ENCODE measurements at places on chromosomes 1 and 21.

GRCh38 chr21:19899645-19900044, 1098.6 kb upstream of the NCAM2 start:
- no peak for DNase-seq

- no peak for DNase-seq
These were observed 129.8 kb downstream of the PTPRU start for GRCh38 chr1:29365906-29366670.

DNA sequence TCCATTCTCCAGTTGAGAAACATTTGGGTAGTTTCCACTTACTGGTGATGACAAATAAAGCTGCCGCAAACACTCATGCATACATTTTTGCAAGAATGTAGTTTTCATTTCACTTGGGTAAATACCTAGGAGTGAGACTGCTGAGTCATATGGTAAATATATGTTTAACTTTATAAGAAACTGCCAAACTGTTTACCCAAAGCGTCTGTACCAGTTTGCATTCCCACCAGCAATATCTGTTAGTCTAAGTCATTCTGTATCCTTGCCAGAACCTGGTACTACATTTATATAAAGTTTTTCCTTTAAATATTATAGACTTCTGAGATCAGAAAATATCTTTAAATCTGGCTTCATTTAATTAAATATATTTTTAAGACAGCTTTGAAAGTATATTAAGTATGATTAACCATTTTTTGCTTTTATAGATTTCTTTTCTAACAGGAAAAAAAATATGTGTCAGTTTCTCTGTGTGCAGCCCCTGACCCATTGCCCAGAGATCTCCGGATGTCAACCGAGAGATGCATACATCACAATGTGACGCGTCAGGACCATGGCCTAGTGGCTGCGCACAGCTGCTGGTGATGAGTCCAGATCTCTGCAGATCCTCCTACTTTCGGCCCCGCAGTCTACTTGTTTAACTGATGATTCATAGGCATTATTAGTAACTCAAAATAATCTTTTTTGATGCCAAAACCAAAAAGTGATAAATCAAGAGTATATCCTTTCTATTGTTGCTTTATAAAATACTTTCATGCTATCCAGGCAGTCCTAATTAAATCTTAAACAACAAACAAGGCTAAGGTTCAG, 227.1 kb upstream of the MAP1LC3C start:
- DNase-seq, result peak; percentile 11

- DNase-seq, result peak; percentile 50
These were observed 618 bp downstream of the HNRNPR start for GRCh38 chr1:23343221-23344110.

DNA sequence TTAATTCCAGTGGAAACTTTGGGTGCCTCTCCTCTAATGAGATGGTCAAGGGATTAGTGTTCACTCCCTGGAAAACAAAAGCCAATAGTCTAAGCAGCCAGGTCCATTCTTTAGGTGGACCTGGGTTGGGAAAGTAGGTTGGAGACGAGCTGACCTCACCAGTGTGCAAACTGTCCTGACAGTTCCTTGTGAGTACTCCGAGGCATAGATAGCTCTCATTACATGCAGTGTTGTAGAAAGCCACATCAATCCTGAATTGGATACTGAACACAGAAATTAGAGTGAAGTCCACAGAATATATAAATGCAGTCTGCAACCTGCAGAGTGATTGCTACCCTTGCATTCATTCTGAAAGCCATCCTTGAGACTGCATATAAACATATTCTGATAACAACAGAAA, 675.1 kb upstream of the CXADR start:
- DNase-seq, result no peak

GRCh38 chr1:203931953-203932352, 70.6 kb downstream of the SNRPE start:
- no peak for DNase-seq

DNA sequence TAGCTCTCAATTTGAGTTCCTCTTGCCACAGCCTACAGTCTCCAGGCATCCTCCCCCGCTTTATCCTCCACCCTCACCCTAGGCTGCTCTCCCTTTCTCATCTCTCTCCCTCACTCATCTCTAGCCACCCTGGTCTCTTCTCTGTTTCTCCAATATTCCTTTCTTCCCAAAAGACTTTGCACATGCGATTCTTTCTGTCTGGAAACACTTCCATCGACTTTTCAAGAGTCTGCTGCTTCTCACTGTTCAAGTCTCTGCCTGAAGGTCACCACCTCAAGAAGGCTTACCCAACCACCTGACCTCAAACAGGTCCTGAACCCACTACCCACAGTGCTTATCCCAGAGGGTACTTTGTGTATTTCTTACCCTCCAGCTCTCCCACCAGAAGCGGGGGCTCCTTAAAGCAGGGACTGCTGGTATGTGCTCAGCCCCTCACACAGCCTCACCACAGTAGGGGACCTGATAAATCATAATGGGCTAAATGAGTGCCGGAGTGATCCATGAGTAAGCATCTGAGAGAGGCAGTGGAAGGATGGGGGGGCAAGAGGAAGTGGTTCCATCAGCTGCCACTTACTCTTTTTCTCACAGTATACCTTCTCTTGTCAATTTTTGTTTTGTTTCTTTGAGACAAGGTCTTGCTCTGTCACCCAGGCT, 14.3 kb upstream of the KRTAP19-8 start:
- no peak for DNase-seq

DNA sequence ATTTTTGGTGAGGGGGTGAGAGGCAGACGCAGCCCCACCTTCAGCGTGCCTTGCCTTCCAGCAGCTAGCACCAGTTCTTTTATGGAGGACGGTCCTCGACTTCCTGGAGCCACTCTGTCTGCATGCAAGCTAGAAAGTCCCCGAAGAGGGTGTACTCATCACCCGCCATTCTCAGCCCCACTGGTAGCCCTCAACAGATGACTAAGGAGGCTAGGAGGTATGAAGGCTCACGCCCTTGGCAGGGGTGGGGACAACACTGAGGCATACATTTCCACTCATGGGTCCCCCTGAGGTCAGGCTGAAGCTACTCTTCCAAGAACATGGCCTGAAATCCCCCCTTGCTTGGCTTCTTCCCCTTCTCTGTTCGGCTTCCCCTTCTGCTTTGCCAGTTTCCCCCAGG, 8.9 kb upstream of the PTPRF start:
- no peak for DNase-seq

GRCh38 chr1:219965285-219966070, 37.1 kb upstream of the SLC30A10 start:
- no peak for DNase-seq

GRCh38 chr1:166895766-166896165, 19.7 kb upstream of the TADA1 start:
- no peak for DNase-seq

DNA sequence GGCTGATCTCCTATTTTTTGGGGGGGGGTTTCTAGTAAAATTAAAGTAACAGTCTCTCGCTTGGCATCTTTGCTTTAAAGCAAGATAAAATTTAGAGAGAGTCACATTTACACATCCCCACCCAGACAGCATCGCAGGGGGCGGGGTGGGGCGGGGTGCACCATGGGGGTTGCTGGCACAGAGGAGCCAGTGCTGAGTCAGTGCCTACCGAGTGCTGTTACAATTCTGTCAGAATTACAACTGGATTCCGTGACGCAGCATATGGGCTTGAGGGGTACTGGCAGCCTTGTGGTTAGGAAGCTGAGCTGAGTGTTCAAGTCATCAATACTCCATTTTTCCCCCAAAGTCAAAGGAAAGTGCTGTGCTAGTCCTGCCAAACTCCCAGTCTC, 175.9 kb downstream of the PRDM16 start:
- no peak for DNase-seq

DNA sequence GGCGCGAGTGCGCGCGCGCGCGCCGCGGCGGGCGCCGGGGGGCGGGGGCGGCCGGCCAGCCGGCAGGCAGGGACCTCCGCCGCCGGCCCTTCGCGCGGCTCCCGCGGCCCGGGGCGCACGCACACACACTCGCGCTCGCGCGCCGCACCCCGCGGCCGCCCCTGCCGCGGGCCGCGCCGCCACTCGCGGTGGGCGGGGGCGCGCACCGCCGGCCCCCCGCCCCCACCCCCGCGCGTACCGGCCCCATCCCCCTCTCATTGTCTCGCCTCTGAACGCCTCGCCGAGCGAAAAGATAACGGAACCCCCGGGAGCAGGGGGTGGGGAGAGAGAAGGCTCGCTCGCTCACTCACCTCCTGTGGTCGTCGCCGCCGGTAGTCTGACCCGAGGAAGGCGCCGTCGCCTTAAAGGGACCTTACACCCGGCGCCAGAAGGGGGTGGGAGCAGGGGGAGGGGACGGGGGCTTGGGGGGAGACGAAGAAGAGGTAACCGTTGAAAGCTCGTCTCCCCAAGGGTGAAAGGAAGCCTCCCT, 428 bp downstream of the POGZ start:
- DNase-seq, result peak; percentile 38

DNA sequence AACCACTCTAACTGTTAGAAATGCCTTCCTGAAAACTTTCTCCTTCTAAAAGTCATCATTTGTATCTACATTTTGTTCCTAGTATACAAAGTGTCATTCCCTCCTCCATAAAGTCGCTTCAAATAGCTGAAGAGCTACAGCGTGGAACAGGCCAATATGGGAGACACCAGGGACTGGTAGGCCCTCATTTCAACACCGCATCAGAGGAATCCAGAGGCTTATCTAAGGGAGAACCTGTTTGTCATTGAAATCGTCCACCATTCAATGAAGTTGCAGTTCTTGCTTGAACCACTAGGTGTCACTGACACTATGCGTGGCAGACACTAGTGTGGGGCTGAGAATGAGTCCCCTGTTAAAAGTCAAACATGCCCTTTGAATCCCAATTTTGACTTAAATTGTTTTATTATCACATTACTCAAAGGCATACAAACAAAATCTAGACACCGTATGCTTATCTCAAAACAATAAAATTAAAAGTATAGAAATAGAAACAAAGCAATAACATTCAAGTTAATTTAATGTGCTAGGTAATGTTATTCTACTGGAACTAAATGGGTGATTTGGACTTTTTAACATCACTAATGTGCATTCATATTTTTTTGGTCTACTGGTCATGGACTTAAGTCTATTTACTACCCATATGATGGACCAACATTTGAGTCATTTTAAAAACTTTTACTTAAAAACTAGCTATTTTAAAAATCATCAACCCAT, 182.3 kb downstream of the FCRL5 start:
- peak; percentile 24 for DNase-seq

DNA sequence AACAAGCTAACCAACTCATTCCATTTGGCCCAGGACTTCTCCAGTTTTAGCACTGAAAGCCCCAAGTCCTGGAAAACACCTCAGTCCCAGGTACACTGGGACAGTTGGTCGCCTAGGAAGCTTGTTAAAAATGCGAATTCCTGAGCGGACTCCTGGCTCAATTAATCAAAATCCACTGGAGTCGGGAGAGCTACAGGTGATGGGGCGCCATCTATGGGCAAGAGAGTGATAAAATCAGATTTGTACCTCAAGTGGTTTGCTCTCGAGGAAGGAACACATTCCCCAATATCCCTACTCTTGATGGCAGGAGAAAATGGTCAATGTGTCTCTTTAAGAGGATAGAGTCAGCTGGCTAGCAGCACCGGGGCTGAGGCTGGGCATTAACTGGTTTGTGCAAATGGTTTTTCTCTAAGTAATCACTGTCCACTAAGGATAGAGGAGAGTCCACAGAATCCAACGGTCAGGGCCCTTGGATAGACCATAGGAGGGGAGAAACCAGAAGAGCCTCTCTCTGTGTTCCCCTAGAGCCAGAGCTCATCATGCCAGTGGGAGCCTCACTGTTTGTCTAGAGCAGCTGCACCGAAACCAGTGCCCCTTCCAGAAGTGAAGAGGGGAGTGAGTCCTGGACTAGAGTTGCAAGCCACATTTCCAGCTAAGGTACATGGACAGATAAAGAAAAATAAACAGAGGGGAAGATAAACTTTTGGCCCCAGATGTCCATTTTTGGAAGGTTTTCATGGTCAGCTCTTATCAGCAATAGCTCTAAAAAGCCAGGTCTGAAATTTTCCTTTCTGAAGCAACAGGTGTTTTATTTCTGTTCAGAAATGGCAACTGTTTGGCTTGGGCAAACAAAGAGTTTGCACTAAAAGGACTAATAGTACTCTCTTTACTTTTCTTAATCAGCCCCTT, 148.5 kb downstream of the TENT5C start:
- DNase-seq, result no peak

GRCh38 chr21:42771503-42771805, 107.9 kb downstream of the WDR4 start:
- no peak for DNase-seq

GRCh38 chr1:207073906-207074820, 14.5 kb upstream of the C4BPB start:
- no peak for DNase-seq

- DNase-seq, result no peak
These were observed 85.4 kb upstream of the SIM2 start for GRCh38 chr21:36613554-36613953.

DNA sequence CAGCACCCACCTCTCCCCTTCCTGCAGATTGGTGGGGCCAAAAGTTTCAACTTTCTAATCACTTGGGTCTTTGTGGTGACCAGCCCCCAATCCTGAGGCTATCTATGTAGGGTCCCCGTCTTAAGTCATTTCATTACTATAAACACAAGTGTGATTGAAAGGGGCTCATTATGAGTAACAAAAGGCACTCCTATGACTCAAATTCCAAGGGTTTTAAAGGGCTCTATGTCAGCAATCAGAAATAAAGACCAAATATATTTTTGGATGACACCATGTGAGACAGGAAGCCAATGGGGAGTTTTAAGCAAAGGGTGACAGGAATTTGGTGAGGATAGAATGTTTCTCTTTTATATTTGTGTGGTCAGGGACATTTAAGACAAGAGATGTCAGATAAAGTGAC, 6.2 kb downstream of the ERO1B start:
- no peak for DNase-seq

DNA sequence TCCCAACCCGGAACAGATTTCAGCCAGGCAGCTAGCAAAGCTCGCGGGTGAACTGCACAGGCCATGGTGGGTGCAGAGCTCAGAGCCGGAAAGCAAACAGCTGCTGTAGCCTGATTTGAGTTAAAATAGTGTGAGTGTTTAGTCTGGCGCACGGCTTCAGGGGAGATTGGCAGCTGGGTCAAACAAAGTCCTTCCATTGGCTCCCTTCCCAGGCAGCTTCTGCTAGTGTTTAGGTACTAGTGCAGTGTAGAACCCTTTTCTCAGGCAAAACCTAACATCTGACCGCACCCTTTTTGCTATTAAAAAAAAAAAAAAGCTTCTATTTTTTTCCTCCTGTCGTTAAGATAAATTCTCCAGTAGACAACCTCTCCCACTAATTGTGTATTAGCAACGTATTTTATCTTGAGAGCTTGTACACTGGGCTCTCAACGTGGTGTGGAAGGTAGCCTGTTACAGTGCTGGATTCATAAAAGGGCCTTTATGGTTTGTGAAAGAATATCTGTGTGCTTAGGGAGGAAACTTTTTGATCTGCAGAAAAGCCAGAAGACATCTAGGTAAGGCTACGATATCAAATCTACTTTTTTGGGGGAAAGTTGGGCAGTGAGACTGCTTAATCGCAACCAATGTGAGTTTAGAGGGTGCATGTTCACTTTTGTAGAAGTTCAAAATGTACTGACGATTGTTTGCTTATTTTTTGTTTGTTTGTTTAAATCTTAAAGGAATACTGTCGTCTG, 689.6 kb downstream of the USP25 start:
- DNase-seq, result no peak

- DNase-seq, result no peak
These were observed 9.0 kb upstream of the CSF1 start for GRCh38 chr1:109901524-109902145.

- DNase-seq, result no peak
These were observed 37.1 kb downstream of the HSPG2 start for GRCh38 chr1:21899987-21900386.

- no peak for DNase-seq
These were observed 563.6 kb upstream of the NEGR1 start for GRCh38 chr1:72845981-72846380.

Measured in fibroblast of skin of left quadriceps (primary cell).